Ovary (tissue), 10 donors: ENCODE measurements at places on chromosomes 11 and 22.

DNA sequence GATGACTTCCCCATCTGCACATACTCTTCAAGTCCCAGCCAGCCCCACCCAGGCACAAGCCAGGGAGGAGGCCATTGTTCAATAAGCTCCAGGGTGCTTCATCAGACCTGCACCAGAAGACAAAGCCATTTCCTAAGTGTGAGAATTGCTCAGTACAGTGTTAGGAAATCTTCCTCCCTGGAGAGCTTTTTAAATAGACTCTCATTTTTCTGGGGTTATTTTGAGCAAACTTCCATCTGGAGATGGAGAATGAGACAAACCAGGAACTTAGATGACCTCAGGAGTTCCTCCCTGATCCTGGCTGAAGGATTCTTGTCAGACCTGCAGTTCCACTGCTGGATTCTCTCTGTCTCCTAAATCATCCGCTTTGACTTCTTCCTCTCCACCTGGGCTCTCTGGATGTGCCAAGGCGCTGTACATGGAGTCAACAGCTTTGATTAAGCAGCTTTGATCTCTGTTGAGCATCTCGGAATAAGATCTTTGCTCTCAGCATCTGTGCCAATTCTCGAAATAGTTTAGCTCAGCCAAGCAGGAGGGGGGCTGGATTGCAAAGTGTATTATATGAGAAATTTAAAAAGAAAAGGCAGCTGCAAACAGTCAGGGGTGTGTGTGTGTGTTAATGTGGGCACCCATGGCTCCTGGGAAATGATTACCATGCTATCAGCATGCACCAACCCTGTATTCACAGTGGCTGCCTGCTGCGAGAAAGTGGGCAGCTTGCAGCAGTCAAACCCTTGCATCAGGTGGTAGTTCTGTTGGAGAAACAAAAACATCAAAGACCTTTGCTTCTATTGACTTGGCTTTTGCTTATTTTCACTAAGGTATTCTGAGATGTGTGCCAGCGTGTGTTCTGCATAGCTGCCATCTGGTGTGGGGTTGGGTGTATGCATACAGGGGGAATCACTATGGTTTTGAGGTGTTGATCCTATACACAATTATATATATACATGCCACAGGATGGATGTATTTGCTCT is 70.2 kb upstream of the NAV2 start:
- no peak for DNase-seq

GRCh38 chr11:31922450-31922849 is 111.3 kb upstream of the PAX6 start:
- no peak for DNase-seq

DNA sequence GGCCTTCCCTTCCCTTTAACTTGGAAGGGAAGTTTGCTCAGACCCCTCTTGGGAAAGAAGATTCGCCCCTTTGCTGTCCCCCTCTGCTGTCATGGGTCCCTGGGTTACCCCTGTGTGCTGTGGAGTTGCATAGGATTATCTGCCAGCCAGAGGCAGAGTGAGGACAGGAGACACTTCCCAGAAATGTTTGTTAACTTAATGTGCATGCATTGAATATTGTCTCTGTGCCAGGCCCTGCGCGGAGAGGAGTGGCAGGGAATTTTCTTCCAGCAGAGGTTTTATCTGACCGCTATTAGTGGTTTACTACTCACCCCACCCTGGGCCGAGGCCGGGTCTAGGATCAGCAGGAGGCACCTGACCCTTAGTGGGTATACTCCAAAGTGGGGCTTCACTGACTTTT is 894.8 kb downstream of the TBC1D22A start:
- DNase-seq, result no peak

GRCh38 chr11:34147581-34147980 is 42.2 kb downstream of the NAT10 start:
- no peak for DNase-seq

DNA sequence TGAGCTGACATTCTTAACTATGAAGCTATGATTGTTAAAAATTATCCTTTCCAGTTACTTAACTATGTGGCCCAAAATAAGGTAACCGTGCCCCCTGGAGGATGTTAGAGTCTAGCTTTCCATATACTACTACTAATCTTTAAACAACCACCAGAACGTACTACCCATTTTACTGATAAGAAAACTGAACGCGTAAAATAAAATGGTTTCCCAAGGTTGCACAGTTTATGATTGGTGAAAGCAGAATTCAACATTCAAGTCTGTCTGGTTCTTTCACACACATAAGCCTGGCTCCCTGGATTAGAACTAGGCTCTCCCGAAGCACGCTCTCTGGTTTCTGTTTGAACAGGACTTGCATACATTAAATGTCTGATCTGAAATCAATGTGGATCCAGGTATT is 437.8 kb upstream of the CCDC90B start:
- DNase-seq, result no peak

DNA sequence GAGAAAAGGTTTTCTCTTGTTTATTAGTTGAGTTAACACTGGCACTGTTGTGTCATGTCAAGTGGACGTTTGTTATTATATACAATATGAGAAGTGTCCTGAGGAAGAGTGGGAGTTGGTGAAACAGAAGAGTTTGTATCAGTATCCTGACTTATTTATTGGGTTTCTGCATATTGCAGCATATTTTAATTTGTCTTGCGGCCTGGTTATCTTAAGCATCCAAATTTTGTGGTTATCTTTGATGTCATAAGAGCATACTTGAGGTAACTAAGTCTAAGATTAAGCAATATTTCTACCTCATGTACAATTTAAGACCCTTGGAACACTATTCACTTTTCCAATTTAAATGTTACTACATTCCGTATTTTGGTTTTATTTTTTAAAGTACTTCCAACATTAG is 103.5 kb downstream of the DDX10 start:
- no peak for DNase-seq

GRCh38 chr11:12070446-12071267 is 39.7 kb upstream of the MICAL2 start:
- DNase-seq, result no peak

DNA sequence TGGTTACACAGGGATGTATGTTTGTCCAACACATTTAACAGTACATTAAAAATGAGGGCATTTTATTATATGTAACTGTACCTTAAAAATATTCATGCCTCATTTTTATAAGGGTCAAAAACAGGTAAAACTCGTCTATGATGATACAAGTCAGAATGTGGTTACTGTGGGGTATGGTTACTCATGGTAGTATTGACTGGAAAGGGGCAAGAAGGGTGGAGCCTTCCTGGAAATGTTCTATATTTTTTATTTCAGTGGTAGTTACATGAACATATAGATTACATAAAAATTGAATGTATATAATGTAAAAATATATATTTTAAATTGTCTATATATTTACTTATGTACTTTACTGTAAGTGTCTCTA is 99.8 kb downstream of the STIM1 start:
- DNase-seq, result no peak

DNA sequence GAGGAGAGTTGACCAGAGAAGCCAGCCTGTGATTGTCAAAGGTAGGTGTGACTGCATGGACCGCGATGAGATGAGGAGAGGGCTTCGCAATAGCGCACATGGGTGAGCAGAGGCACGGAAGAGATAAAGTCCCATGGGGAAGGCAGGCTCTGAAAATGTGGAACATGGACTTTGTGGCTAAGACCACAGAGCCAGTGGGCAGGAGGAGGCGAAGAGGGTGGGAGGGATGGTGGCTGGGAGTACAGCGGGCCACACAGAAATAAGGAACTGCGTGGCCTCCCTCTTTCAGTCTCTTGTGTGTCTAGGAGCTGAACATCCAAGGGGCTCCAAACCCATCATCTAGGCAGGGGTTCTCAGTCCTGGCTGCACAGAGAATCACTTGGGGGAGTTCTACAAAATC is 98.6 kb downstream of the TENM4 start:
- no peak for DNase-seq
